Tongue (tissue), 3 donors: ENCODE measurements at places on chromosomes 4 and X. TPM values are rescaled to one million over a fixed set of nuclear protein-coding genes. Genes with fewer than 3 reads are reported as not detected.

GRCh38 chr4:120085705-120086104 is 19.1 kb upstream of the MAD2L1 start:
- no peak for DNase-seq

DNA sequence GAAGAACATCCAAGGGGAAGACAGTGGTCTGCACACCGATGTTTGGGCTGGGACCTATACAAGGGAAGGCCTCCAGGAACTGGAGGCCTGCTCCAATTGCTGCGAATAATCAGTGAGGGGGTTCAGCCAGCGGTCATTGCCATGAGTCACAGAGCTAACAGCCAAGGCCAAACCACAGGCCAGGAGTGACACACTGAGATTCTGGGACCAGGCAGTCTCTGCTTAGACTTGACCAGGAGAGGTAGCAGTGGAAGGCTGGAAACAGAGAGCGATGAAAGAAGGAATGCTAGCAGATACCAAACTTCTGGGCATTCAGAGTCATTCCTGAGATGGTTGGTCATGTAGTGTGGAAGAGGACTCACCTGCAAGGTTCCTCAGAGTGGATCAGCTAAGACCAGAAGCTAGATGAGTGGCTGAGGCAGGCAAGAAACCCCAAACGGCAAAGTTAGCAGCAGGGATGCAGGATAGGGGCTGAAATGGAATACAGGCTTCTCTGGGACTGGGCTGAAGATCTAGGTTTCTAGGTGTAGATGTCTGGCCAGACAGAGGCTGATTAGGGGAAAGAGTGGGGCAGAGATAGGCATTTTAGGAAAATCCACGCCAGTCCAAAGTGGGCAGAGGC is 54.7 kb downstream of the CNGA2 start:
- peak; percentile 80 for DNase-seq

- DNase-seq, result no peak
Measured at GRCh38 chrX:110410603-110411002, 52.0 kb downstream of the RTL9 start.

GRCh38 chr4:142959173-142959572 is 113.1 kb upstream of the INPP4B start:
- DNase-seq, result peak; percentile 87

DNA sequence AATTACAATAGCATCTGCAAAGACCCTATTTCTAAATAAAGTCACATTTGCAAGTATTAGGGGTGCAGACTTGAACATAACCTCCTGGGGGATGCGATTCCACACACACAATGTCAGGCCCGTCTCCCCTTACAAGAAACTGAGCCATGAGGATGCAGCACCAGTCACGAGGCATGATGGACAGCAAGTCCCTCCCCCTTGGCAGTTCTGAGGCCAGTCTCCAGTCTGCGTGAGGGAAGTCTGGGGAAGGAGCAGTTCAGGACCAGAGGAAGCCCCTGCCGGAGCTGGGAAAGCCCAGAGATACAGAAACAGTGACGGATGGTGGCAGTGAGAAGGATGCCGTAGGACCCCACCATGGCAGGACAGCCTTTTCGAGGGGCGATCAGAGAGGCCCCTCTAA is 9.4 kb downstream of the FAM53A start:
- DNase-seq, result no peak

GRCh38 chrX:65508851-65509250 is 25.7 kb downstream of the LAS1L start:
- no peak for DNase-seq

DNA sequence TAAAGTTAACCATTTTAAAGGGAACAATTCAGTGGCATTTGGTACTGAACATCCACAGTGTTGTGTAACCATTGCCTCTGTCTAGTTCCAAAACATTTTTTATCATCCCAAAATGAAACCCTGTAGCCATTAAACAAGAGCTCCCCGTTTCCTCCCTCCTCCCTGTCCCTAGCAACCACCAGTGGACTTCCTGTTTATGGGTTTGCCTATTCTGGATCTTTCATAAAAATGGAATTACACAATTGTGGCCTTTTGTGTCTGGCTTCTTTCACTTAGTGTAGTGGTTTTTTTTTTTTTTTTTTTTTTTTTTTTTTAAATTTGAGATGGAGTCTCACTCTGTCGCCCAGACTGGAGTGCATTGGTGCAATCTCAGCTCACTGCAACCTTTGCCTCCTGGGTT is 11.6 kb downstream of the RBMX2 start:
- no peak for DNase-seq

DNA sequence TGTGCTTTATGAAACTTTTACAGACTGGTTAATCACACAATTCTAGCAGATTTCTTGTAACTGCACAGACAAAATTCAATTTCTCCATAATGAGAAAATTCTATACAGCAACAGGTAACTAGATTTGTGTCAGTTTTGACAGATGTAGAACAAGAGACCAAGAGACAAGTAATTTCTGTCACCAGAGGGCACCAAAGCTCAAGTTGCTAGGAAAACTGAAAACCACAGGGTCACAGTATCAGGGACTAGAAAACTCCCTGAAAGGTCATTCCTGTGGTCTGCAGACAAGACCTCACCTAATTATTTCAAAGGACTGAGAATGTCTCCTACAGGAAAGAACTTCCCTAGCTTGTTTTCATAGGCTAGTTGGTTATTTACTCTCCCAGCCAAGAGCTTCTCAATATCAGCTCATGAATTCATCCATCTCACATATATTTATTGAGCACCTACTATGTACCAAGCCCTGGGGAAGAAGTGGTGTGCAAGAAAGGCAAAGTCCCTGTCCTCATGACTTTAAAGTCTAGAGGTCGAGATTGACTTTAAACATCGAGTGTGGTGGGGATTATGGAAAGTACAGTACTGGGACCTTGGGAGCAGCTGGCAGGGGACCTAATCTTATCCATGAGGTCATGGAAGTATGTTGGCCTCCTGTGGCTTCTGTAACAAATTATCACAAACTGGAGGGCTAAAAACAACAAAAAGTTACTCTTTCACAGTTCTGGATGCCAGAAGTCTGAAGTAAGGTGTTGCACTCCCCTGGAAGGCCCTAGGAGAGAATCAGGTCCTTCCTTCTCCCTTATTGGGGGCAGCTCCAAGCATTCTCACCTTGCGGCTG is 47.8 kb upstream of the SETD7 start:
- peak; percentile 76 for DNase-seq

GRCh38 chrX:43589735-43590134 is 66.4 kb upstream of the MAOA start:
- peak; percentile 43 for DNase-seq

DNA sequence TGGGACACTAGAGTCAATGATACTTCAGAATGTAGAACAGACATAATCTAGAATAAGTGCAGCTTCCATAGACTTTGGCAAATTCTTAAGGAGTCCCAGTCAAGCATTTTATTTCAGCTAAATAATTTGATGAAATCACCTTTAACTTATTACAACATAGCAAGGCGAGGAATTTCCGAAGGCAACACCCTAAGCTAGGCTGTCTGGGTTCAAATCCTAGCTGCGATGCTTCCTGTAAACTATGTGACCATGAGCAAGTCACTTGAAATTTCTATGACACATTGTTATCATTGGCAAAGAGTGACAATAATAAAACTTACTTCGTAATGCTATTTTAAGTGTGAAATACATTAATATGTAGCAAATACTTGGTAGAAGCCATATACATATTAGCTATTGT is 679.1 kb downstream of the DMD start:
- no peak for DNase-seq

- DNase-seq, result no peak
Measured at GRCh38 chr4:177302371-177303100, 7.1 kb upstream of the NEIL3 start.

- no peak for DNase-seq
Measured at GRCh38 chr4:60655356-60655755, 544.8 kb upstream of the ADGRL3 start.

Gene FGB
- not detected for total RNA-seq

Gene ZFP92
- total RNA-seq, result 1.4 TPM

Gene CFAP47
- 0.10 TPM for total RNA-seq

Gene SLC25A53
- 13.2 TPM for total RNA-seq

Gene BTK
- total RNA-seq, result 3.6 TPM

Gene MAGEC3
- total RNA-seq, result not detected
